ENCODE measurements at places on chromosomes 13 and 19.

DNA sequence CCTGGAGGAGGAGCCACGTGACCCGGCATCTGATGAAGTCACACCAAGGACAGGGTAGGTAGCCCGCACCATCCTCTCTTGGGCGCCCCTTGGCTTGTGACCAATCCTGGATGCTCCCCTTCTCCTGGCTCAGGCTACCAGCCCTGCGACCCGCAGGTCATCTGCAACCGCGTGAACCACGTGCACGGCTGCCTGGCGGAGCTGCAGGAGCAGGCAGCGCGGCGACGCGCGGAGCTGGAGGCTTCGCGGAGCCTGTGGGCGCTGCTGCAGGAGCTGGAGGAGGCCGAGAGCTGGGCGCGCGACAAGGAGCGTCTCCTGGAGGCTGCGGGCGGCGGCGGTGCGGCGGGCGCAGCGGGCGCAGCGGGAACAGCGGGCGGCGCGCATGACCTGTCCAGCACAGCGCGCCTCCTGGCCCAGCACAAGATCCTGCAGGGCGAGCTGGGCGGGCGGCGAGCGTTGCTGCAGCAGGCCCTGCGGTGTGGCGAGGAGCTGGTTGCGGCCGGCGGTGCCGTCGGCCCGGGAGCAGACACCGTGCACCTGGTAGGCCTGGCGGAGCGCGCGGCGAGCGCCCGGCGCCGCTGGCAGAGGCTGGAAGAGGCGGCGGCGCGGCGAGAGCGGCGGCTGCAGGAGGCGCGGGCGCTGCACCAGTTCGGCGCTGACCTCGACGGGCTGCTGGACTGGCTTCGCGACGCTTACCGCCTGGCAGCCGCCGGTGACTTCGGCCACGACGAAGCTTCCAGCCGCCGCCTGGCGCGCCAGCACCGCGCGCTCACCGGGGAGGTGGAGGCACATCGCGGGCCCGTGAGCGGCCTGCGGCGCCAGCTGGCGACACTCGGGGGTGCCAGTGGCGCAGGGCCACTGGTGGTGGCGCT, 45.9 kb downstream of the SPTBN4 start:
- no peak for DNase-seq

- no peak for DNase-seq
Observed at GRCh38 chr19:6886277-6886897, 992 bp upstream of the ADGRE1 start.

GRCh38 chr19:18718015-18718526, 34.6 kb downstream of the CRTC1 start:
- no peak for DNase-seq

GRCh38 chr19:14525729-14526128, 3.7 kb upstream of the TECR start:
- DNase-seq = no peak

DNA sequence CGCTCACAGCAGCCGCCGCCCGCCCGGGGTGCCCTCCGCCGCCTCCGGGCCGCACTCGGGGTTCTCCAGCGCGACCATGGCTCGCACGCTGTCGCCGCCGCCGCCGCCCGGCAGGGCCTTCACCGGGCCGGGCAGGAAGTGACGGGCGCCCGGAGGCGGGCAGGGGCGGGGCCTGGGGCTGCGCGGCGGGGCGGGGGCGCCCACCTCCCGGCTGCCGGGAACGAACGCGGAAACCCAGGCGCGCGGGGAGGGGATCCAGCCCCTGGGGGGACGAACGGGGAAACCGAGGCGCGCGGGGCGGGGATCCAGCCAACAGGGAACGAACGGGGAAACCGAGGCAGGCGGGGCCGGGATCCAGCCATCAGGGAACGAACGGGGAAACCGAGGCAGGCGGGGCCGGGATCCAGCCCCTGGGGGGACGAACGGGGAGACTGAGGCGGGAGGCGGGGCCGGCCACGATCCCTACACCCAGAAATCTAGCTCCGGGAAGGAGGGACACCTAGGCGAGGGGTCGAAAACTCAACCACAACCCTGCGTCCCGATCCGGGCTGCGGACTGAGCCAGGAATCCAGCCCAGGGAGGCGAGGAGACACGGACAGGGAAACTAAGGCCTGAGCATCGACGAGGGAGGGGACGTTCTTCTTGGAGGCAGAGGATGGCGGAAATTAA, at the start of gene R3HDM4:
Gene R3HDM4, minus strand, starts transcription at position 140 of the 669 bp plus-strand sequence. Its CDS starts 62 bp downstream, at position 78.
- peak; percentile 73 for DNase-seq
